ENCODE measurements at places on chromosomes 2 and 18.

- DNase-seq: no peak
Measured at GRCh38 chr18:45801416-45802004, 24.0 kb upstream of the SIGLEC15 start.

GRCh38 chr2:108579623-108580022 lies 45.4 kb downstream of the LIMS1 start:
- no peak for DNase-seq

DNA sequence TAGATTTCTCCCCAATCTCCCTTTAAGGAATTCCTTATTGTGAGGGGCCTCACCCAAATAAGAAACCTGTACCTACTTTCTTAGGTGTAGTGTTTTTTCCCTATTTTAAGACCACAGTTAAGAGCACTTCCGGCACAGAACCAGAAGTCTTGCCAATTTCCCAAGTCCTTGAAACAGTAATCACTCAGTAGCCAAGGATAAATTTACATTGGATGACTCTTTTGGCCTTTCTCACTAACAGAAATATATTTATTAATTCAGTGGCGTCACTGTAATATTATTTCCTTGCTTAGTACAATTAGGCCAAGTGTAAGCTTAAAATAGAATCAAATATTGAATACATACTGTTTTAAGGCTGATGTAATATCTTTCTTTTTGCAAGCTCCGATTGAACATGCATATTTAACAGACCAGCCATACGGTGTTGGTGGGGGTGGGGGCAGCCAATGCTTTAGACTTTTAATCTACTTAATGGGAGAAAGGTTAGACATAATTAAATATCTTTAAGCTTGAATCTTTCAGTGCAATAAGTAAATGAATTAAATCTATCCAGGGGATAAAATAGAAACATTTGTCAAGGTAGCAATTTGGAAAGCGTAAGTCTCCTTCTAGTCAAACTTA lies 50.8 kb upstream of the ITGA6 start:
- DNase-seq: no peak

DNA sequence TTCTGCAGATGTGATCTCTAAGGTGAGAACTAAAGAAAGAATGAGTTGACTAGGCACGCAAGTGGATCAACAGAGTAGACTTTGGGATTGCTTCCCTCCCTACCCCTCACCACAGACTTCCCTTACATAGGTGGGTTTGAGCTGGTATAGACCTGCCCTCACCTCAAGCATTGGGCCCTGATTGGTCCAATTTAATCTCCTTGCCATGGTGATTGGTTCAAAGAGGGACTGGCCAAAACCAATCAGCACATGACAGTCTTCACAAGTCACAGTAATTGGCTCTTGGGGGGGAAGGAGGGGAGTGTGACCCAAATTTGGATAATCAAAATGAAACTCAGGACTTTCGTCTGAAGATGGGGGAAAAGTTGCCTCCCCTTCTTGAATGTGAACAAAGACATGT lies 36.6 kb upstream of the LNPK start:
- no peak for DNase-seq

DNA sequence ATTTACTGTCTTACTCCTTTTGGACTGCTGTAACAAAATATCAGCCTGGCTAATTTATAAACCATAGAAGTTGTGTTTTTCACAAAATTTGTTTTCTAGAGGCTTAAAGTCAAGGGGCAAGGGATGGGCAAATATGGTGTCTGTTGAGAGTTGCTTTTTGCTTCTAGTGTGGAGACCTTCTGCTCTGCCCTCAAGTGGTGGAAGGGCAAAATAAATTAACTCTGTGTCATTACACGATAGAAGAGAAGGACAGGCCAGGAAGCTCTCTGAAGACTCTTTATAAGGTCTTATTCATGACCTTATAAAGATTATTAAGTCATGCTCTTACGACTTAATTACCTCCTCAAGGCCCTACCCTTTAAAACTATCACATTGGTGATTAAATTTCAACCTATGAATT lies 181.2 kb upstream of the LRATD1 start:
- no peak for DNase-seq

- no peak for DNase-seq
Measured at GRCh38 chr2:44945676-44946371, 4.3 kb downstream of the SIX3 start.

DNA sequence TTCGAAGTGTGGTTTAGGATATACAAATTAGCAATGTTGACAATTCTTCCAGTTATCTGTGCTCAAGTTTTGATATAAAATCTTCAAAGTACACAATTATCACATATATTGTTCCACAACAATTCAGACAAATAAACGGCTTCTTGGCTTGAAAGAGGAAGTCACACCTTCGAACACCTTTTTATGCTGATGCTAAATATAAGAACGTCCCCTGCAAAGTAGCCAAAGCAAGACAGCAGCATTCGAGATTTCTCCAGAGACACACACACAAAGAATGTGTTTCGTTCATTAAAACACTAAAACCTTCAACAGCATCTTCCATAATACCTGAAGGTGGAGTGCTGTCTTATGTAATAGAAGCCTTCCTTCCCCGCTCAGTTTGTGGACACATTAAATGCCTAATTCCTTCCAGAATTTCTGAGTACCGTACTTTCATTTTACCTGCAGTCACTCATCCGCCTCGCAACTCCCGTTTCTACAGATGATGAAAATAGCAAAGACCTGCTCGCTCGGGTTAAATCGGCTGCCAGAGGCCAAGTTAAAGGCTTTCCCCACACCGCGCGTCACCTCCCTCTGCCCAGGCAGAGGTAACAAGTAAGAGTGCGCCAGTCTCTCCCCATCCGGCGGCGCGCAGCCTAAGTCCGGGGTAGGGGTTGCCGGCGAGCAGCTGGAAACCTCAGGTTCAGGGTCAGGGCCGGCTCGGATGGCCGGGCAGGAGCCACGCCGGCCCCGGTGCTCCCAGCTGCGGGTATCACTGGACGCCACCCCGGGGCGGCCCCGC lies 847 bp downstream of the SERPINE2 start:
- peak; percentile 10 for DNase-seq

GRCh38 chr2:66253066-66253465 lies 181.9 kb upstream of the MEIS1 start:
- no peak for DNase-seq

DNA sequence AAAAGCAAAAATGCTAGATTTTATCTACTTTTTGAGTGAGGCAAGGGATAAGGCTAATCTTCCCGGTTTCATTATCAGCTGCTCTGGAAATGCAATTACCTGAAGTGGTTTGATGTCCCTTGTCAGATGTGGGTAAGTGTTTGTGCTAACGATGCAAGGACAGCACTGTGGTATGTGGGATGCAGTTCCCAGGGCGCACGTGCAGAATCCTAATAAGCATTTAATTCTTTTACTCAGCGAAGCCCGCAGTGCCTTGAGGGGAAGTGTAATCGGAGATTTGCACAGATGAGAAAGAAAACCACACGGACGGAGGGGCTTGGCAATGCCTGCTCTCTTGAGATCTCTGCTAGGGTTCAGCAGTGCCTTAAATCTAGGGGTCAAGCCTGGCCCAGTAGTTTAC lies 108.5 kb upstream of the LYPD6 start:
- DNase-seq: no peak

DNA sequence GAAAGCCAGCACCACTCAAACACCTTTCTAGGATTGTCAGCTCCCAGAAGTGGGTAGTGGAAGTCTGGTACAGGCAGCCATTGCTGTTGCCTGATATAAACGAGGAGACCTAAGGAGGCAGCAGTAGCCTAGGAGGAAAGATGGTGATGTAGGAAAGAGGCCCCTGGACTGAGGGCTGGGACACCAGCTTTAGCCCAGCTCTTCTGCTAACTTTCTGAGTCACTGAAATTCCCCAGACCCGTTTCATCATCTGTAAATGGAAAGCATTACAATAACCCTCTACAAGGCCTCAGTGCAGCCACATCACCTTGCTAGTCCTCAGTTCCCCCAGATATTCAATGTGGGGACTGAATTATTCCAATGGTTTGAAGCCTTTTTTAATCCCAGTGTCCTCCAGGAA lies 336.5 kb downstream of the TNS1 start:
- DNase-seq: no peak

GRCh38 chr2:31335921-31336585 lies 78.5 kb downstream of the XDH start:
- DNase-seq: no peak

DNA sequence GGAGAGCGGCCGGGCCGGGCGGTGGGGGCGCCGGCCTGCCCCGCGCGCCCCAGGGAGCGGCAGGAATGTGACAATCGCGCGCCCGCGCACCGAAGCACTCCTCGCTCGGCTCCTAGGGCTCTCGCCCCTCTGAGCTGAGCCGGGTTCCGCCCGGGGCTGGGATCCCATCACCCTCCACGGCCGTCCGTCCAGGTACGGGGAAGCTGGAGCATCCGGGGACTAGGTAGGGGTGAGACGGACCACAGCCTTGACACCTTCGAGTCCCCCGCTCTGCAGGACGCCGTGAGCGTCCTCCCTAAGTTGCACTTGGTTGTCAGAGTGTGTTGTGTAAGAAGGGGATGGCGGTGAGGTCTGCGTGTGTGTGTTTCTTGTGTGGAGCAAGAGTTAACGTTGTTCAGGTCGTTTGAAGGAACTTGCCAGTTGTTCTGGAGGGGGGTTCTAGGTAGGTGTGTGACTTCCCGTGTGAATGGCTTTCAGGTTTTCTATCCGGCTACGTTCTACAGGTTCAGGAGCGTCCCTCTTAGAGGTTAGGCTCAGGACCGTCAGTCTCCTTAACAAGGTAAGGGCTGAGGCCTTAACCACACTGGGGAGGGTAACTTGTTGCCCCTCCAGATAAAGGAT lies 393 bp downstream of the IL1R1 start:
- DNase-seq: no peak

DNA sequence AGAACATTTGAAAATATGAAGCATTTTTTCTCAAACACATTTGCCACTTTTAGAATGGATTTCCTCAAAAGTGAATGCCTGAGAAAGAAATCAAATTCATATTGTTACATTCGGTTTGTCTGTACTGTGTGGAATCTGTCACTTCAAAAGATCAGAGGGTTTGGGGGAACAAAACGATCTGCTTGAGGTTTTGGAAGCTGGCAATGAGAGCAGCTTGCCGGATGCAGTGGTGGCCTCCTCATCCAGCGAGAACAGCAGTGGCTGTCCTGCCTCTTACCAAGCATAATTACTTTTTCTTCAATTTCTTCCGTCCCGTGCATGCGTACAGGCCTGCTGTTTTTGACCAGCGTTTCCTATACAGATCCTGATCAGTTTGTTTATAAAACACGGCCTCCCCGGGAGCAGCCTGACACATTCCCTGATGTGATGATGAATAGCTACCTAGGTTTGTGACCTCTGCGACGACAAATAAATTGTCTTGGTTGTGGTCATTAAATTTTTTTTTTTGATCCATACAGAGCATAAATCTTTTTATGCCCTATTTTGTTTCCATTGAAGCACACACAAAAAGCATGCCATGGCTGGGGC lies 45.2 kb downstream of the ITGA6 start:
- DNase-seq: no peak

All from CD4-positive, alpha-beta T cell treated with Interleukin-2 at 100 ng/mL for 4 hours (primary cell).